ENCODE measurements at places on chromosomes 12 and 14.
A peak's percentile ranks its signal among the peaks of the same experiment; 100 is the strongest.

- no peak for DNase-seq
These were observed at the start of gene DTX3 for GRCh38 chr12:57604454-57604991. TSS of gene DTX3 (plus strand) at chr12:57604824. CDS start at chr12:57606518, 1,694 bp downstream.

GRCh38 chr12:66132408-66132807, 1.9 kb upstream of the LLPH start:
- DNase-seq = no peak

DNA sequence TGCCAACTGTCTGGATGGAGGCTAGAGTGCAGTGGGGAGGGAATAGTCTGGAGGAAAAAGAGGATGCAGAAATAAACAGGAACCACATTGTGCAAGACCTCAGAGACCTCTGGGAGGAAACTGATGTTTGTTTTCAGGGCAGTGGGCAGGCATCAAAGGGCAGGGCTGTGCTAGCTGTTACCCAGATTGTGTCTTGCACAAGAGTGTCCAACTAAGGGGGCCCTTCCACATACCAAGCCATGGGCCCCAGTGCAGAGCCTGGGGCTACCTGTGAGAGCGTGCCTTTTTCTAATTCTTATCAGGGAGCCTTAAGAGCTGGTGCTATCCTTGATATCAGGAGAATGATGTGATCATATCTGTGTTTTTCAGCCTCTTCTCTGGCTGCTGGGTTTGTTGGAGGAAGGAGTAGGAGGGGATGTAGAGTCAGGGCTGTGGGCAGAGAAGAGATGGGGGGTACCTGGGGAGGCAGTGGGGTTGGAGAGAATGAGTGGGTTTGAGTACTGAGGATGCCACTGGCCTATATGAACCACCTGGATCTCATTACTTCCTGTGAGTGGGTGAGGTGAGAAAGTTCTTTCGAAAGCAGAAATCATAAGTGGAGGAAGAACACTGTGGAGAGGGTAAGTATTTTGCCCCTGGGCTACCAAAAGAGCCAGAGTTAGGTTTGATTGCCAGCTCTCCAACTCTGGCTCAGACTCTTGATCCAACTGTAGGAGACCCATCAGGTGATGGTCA, 259.2 kb upstream of the CRY1 start:
- DNase-seq = no peak

- DNase-seq = peak; percentile 8
These were observed 159.4 kb upstream of the TMTC2 start for GRCh38 chr12:82527165-82527780.

All from BJ (cell line).